ENCODE measurements at places on chromosomes 11 and 22.

DNA sequence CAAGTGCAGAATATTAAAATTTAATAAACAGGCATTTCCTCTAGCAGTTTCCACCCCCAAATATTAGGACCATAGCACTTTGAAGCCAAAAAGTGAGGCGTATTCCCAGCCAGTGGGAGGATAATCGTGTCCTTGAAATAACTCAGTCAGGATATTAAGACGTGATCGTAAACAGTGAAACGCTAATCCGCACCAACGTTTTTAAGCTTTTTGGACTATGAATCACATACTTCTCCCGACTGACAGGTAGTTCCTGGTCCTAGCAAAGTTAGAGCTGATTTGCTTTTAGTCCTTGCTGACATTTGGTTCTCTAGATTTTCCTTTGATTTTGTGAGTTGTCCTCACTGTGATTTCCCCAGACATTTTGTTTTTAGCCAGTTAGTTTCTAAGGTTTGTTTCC, 197.1 kb upstream of the ARHGAP20 start:
- no peak for DNase-seq

- no peak for DNase-seq
Observed at GRCh38 chr11:4862447-4863236, 13.6 kb upstream of the OR51S1 start.

DNA sequence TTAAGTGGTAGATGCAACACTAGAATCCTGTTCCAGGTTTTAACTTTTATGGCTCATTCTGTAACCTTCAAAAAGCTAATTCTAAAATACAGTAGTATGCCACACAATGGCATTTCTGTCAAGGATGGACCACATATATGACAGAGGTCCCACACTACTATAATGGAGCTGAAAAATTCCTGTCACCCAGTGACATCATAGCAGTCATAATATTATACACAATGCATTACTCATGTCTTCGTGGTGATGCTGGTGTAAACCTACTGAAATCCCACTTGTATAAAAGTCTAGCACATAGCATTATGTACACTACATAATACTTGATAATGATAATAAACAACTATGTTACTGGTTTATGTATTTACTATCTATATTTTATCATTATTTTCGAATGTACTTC, 12.1 kb downstream of the TYR start:
- no peak for DNase-seq

- no peak for DNase-seq
Observed at GRCh38 chr11:120909676-120910416, 114.1 kb upstream of the TBCEL start.

- DNase-seq, result no peak
Observed at GRCh38 chr22:48867891-48868290, 959.8 kb downstream of the BRD1 start.

- DNase-seq, result no peak
Observed at GRCh38 chr11:9267680-9268079, 2.5 kb upstream of the DENND5A start.

- DNase-seq, result no peak
Observed at GRCh38 chr11:12175694-12176241, 65.4 kb downstream of the MICAL2 start.

DNA sequence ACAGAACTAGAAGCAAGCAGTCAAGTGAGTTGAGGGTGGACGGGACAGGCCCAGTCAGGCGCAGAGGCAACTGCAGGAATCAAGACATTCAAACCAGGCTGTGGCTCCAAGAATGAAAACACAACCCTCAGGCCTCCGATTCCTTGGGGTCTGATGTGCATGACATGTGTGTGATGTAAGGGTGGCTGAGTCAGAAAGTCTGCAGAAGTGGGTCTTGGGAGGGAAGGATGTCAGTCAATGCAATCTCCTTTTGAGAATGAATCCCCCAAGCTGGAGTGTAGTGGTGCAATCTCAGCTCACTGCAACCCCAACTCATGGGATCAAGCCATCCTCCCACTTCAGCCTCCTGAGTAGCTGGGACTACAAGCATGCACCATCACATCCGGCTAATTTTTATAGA, 15.9 kb upstream of the PDE2A start:
- DNase-seq, result no peak

DNA sequence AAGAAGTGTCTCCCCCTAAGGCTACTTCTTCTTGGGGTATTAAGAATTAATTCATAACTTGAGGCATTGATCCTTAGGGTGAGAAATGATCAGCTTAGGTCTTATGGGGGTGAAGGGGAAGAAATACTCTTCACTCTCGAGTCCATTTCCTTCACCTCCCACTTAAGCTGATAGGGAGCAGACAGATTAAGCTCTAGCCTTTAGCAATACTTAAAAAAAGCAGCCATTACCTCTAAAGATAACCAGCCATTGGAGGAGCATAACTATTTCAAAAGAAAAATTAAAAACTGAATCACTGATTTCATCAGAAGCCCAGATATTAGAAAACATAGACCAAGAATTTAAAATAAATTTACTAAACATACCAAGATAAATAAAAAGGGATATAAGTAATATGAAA, 60.5 kb downstream of the ENTHD1 start:
- no peak for DNase-seq
